Activated T-cell treated with anti-CD3 and anti-CD28 coated beads, Interleukin-2, amount 50 U/mL, for 24 hours (primary cell): ENCODE measurements at places on chromosomes 3 and 15.

- no peak for DNase-seq
Measured at GRCh38 chr15:27353856-27354255, 382.9 kb downstream of the GABRG3 start.

GRCh38 chr3:72818092-72818773 lies 30.0 kb downstream of the SHQ1 start:
- no peak for DNase-seq

DNA sequence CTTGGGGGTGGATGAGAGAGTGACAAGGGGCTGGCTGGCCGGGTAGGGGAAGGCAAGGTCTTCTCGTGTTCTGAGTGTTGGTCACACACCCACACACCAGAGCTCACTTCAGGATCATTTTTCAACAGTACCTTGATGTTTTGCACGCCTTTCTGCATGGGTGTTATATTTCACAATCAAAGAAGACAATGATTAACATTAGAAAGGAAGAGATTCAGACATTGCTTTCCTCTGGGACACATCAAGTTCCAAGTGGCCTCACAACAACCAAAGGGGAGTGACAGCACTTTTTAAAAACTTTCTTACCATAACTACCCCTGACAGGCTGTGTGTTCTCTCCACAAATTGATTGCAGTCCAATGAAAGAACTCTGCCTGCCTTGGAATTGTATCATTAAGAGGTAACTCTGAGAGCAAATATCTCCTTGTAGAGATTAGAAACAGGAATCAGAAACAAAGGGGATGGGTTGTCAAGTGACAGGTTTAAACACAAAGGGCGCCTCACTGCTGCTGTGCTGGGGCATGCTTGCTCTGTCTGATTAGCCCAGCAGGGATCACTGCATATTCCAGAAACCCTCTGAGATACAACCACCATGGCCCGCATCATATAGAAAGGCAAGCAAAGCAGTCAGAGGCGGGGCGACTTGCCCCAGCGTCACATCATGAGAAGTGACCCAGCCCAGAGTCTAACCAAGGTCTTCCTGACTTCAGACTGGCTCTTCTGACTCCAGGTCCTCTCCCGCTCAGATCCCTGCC lies 230.8 kb downstream of the FEZF2 start:
- DNase-seq: no peak

DNA sequence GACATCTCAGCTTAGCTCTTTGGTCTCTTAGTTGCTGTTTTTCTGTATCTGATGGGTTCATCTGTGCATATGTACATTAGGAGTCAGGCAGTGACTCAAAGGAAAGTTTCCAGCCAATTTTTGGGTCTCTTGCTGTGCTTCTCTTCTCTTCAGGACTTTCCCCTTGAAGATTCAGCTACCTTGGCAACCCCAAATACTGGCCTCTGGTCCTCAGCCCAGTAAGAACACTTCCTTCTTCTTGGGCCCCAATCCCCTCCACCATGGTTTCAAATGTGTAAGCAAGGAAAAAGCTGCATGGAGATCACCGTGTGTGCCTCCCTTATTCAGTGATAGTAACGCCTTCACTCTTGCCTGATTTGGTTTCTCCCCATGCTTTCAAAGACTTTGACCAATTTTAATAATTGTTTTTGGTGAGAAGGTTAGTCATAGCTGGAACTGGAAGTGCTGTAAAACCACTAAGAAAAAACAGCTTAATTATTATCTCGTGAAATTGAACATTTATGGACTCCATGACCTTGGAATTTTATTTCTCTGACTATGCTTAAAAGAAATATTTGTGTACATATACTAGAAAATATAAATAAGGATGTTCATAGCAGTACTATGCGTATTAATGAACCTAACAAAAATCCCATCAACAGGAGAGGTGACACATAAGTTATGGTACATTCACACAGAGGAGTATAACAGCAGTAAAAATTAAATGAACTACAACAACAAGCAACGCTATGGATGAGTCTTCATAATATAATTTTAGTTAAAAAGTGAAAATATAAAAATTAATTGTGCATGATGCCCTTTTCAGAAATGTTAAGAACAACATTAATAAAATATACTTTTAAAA lies 125.3 kb upstream of the BCL6 start:
- no peak for DNase-seq

DNA sequence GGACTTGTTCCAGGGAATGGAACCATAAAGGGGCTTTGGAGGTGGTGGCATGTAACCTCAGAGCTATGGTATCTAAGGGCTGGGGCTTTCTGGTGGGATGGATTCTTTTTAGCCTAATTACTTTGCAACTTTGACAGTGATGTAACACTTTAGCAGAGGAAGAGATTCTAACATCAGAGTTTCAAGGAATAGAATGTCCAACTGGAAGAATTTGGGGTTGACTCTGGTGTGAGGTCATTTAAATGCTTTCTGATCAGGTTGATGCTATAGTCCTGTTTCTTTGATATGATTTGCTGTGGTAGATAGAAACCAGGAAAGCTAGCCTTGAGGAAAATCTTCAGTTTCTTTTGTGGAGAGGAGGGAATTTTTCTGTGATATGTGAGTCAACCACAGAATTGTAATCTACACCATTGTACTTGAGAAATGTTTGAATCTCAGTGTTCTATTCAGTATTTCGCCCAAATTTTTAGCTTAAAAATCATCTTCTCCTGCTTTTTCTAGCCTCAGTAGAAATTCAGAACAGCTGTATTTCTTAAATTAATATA lies 40.0 kb downstream of the ATP2C1 start:
- no peak for DNase-seq

DNA sequence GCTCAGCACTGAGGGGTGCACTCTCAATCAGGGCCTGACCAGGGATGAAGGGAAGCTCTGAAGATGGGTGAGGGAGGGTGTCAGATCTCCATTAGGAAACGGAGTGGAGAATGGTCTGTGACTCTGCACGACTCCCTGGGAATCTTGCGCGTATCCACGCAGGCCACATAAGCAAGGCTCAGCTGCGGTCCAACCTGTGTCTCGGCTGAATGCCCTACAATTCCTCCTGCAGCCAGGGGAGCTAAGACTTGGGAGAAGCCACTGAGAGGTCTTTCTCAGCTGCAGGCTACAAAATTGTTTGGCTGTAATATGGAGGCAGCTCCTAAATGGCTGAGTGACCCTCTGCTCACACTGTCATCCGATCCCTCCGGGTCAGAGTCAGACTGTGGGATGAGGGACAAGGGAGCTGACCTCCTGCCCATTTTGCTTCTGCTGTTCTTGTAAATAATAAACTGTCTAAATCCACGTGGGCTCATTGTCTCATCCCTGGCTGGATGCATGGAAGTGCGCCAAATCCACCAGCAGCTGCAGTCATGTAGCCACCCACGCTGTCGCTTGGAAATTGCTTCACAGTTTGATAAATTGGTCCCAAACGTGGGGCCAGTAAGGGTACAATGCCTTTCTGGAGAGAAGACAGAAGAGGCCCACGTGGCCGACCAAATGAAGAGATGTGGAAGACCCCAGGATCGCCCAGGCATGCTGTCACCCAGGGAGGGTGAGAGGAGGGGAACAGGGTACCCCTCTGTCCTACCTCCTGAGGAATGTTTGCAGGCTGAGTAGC lies 30.5 kb downstream of the ALS2CL start:
- DNase-seq: no peak

- DNase-seq: no peak
Measured at GRCh38 chr3:80010021-80010571, 242.3 kb upstream of the ROBO1 start.

DNA sequence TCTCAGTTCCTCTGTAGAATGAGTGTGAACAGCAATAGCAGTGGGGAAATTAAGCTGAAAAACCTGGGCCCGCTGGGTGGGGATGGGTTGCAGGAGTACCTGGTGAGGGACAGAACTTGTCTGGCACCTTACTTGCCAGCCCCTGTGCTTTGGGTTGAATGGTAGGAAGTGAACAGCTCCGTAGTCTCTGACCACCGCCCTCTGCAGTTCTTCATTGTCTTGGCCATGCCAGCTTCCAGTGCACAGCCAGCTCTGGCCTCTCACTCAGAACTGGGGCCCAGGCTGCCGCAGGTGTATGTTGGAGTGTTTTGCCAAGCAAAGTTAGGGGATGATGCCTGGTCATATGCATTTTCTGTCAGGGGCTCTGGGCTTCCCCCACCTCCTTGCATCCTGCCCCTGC lies 14.0 kb upstream of the CHST14 start:
- no peak for DNase-seq

GRCh38 chr3:82461049-82461889 lies 699.8 kb upstream of the GBE1 start:
- DNase-seq: no peak

DNA sequence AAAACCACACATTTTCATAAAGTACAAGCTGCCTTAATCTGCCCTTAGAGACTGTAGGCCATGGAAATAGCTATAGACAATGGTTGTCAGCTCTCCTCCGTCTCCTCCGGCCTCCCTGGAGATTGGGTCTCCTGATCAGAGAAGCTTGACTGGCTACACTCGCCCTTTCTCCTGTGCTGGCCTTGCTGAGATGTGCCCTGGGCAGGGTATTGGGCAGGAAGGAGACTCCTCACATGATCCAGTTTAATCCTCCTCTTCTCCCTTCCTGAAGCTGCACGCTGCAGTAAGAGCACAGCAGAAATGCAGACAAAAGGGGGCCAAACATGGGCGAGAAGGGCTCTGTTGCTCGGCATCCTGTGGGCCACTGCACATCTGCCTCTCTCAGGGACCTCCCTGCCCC lies at the start of gene SLC24A5:
SLC24A5 (plus strand) TSS at position 246 of the 400 bp plus-strand sequence; CDS start at position 301, 55 bp downstream.
- no peak for DNase-seq

- DNase-seq: no peak
Measured at GRCh38 chr3:169348929-169349621, 314.4 kb downstream of the MECOM start.

GRCh38 chr3:48420561-48420960 lies 9.3 kb downstream of the PLXNB1 start:
- DNase-seq: no peak

DNA sequence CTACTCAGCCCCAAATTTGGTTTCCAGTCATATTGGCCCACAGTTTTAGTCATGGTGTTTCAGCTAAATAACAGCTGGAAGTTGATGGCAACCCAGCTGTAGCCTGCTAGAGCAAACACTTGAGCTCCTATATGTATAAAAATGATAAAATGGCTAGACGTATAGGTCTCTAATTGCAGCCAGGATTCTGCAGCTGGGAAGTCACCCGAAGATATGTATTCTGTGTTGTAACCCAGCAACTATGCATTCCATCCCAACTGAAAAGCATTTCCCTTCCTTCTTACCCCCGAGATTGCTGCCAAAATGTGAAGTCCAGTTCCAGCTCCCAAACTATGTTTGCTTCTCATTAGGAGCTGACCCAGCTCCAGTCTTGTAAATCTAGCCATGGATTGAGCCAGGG lies 408.4 kb downstream of the AGBL1 start:
- no peak for DNase-seq
